ENCODE measurements at places on chromosomes 3 and 15.

DNA sequence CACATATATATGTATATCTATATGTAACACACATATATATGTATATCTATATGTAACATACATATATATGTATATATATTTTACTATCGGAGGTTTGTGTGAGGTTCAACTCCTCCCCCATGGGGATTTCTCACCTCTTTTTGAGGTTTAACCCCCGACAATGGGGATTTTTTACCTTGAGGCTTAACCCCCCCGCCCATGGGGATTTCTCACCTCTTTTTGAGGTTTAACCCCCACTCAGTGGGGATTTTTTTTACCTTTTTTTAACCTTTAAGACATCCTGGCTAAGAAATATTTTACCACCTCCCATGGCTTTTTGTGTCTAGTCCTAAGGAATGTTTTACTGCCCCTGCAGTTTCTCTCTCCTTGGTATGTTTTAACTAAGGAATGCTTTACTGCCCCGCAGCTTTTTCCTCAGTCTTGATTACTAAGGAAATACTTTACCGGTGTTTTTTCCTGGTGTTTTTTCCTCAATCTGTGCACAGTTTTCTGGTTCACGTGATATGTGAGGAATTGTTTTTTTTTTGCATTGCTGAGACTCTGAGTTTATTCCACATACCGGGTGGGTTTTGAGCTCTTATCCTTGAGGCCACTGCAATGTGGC, 185.2 kb downstream of the KLF13 start:
- DNase-seq, result no peak

GRCh38 chr3:44993471-44994205, 17.6 kb downstream of the EXOSC7 start:
- no peak for DNase-seq

DNA sequence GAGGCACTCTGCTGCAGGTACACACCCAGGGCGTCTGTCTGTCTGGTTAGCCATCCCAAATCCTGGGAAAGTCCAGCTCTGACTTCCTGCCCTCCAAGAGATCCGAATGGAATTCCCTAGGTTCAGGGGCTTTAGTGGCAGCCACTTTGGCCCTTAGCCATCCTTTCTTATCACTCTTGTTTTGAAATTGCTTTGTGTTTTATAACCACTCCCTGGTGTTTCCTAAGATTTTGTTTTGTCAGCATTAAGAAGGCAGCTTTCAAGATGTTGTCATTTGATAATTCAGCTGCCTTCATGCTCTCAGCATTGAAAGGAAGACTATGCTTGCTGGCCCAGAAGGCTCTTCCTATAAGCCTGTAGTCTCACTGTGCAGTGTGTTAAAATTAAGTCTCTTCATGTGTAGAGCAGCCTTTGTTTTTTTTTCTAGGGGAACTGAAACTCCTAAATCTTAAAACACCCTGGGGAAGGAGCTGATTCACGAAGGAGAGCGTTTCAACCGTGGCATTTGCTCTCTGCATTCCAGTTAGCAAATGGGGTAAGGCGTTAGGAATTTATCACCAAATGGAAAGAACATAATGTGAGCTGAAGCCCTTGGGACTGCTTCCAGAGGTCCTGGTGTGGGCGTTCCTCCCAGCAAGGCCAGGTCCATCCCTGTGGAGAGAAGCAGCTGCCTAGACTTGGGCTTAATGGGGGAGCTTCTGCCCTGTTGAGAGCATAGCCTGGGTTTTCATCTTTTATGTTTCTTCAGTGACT, 14.2 kb upstream of the CLEC3B start:
- no peak for DNase-seq

DNA sequence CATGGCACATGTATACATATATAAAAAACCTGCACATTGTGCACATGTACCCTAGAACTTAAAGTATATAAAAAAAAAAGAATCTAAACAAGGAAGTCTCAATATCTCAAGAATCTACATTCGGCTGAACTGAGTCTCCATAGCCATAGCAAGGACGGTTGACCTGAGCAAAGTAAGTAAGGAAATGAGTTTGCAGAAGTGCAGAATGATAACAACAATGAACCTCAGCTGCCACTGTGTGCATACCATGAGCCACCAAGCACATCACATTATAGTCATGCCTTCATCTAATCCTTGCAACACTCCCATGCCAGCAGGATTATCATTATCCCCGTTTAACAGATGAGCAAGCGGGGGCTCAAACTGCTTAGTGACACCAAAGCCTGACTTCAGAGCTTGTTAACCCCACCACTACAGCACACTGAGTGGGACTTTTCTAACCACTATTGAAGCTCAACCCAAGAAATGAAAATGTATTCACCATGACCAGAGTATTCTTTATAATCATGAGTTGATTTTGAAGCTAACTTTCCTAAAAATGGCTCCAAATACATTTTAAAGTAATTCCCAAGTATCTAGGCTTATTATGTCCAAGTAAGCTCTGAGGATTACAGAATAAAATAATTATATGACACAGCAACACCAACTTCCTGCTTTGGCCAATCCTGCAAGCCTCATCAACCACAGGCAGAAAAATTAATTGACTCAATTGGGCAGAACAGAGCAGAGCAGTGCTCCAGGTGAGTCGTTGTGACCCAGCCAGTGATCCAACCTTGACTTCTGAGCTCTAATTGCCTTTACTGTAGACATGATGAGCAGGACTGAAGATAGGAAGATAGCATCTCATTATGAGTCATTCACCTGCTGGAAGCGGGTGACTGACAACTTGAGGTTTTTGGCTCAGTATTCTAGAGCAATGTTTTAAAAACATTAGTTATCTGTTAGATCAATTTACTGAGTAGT, 47.3 kb upstream of the IL12A start:
- DNase-seq, result no peak

- no peak for DNase-seq
These were observed 14.9 kb downstream of the GRAMD2A start for GRCh38 chr15:72182673-72183072.

- DNase-seq, result no peak
These were observed 920.7 kb downstream of the SQOR start for GRCh38 chr15:46555547-46555946.

DNA sequence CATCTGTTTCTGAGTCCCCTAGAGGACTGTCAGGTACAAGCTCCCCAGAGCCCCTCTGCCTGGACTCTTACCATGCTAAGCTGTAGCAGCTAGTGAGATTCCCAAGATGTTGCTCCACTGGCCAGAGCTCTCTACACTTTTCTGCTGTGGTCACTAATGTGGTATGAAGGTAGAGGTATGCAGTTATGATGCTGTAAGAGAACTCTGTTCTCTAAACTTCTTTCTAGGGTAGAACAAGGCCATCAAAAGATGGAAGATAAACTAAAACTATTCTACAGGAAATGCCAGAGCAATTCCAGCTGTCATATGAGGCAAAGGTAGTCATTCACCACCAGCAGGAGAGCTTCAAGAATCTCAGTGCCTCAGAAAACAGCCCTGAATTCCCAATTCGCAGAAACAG, 517.4 kb upstream of the ARRDC4 start:
- no peak for DNase-seq

GRCh38 chr3:60652829-60653228, 598.4 kb downstream of the FHIT start:
- DNase-seq, result no peak

DNA sequence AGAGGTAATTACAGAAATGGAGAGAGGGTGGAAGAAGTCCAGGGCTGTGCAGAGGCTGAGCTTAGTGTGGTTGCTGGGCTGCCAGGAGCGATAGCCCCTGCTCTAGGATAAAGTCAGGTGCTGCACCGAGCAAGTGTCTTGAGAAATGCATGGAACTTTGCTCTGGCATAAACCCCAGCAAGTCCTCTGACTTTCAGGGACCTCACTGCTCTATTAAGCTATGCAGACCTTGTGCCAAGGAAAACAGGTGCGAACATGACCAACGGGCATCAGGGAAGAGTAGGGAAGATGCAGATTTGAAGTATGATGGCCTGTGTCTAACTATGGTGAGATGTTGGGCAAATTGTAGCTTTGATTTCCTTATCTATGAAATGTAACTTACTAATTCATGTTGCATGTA, 416.8 kb downstream of the NR2F2 start:
- DNase-seq, result no peak

DNA sequence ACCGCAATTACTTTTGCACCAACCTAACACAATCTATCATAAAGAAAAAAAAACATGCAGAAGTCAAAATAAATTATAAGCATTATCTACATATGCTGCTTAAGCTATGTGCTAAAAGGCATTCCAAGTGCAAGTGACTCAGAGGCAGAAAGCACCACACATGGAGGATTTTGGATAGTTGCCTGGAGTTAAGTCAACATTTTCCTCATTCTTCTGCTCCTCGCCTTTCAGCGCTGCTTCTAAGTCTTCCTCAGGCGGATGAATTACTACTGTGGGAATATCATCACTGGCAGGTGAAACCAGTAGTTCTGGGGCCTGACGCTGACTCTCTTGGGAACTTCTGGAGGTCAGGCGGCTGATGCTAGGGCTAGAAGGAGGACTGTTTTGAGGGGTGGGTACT, 53.1 kb downstream of the SLC4A7 start:
- peak; percentile 18 for DNase-seq

- no peak for DNase-seq
These were observed 156.7 kb upstream of the TSC22D2 start for GRCh38 chr3:150251187-150252062.

- DNase-seq, result no peak
These were observed 20.2 kb upstream of the CXCR6 start for GRCh38 chr3:45922950-45923590.

DNA sequence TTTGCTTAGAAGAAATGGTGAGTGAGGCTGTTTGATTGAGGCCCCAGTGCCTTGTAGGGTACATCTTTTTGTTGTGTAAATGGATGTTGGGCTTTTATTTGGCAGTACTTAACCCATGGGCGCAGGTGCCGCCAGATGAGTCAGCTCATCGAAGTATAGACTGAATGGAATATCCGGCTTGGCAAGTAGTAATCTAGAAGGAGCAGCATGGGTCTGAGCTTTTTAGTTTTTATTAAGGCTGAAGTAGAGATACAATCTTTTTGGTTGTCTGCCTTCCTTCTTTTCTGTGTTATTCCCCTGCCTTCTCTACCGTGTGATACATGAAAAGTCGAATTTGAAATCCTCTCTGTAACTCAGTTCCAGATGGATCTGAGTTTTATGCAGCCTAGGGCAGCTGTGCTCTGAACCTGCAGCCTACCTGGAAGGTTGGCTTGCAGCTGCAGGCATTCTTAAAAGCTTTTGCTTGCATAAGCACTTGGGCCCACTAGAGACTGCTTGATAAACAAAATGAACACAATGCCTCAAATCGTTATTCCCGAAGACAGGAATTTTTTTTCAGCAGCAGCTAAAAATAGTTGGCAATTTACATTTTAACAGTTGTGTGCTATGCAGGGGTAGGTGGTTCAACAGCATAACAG, 177.5 kb upstream of the CGNL1 start:
- DNase-seq, result no peak

DNA sequence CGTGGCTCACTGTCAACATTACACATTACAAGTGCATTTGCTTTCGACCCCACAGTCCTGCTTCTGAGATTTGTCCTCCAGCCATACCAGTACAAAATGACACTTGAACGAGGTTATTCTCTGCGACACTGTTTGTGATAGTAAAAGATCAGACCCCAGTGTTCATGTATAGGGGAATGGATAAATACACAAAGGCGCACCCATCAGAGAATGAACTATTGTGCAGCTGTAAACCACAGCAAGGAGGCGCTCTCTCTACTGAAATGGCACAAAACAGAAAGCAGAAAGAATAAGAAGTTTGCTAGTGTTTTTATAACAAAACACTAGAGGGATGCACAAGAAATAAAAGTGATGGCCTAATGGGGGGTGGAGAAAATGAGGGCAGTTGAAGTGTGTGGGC, 4.9 kb upstream of the CHSY1 start:
- no peak for DNase-seq

GRCh38 chr15:25342629-25343028, 96.2 kb downstream of the UBE3A start:
- no peak for DNase-seq

GRCh38 chr3:78048698-78049097, 1008.8 kb downstream of the ROBO2 start:
- DNase-seq, result no peak

DNA sequence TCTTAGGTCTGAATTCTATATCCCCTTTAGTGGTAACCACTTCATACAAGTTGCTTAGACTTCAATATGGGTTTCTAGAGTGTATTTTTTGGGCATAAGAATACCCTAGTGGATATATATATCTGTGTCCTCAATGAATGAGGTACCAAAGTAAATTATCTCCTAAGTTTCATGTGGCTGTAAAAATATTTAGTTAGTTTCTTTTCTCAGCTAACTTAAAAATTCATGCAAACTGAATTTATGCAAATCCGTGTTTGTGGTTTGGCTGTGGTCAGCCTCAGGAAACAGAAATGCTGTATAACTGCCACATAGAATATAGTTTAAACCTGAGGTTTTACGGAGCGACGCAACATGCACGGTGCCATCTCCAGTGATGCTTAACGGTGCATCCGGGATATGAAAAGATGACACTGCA, 80.3 kb downstream of the PEX5L start:
- no peak for DNase-seq

GRCh38 chr3:106249159-106249558, 380.3 kb upstream of the CBLB start:
- no peak for DNase-seq

- no peak for DNase-seq
These were observed 16.5 kb upstream of the LAMP3 start for GRCh38 chr3:183178833-183179549.

DNA sequence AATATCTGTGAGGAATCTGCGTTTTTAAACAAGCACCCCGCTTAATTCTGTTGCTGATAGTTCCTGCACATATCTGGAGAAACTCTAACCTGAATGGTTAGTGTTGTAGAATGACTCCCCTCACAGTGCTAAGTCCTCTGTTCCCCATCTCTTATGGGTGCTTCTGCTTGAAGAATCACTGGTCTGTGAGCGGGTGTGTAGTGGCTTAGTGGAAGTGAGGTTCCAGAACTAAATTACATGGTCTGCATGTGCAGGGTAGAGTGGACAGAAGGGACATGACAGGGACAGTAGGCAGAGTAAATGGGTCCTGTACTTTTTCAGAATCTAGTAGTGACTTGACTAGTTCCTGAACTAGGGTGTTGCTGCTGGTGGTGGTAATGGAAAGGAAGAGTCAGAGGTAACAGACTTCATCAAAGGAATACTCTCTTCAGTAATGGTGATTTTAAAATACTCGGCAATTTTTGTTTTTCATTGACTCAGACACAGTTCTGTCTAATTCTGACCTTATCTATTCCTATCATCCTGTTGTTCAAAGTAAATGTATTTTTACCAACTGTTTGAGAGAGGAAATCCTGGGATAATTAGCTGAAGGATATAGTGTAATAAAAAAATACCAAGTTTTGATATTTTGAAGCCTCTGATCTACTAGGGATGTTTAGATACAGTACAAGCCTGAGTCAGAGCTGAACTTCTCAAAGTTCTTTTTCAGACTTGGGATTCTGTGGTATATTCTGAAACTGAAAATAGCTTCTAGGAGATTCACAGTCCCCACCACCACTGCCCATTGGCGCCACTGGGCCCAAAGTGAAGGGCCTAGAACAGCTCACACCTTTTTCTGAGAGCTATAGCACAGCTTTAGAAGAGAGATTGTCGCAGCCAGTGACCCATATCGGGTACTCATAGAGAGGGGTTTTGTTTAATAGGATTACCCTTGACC, 55.5 kb downstream of the FNDC3B start:
- DNase-seq, result no peak

- DNase-seq, result no peak
These were observed 38.8 kb downstream of the CRTAP start for GRCh38 chr3:33152363-33153360.
